ENCODE measurements at places on chromosomes 11 and 22.
A peak's percentile ranks its signal among the peaks of the same experiment; 100 is the strongest.

GRCh38 chr22:17245341-17245740, 26.1 kb upstream of the ADA2 start:
- DNase-seq: no peak

- no peak for DNase-seq
Observed at GRCh38 chr11:129574431-129574830, 198.8 kb downstream of the BARX2 start.

GRCh38 chr11:83441171-83441570, 155.0 kb upstream of the CCDC90B start:
- DNase-seq: no peak

GRCh38 chr22:38870312-38870741, 1.7 kb downstream of the CBX6 start:
- peak; percentile 73 for DNase-seq

GRCh38 chr22:35575116-35575748, 34.6 kb downstream of the RASD2 start:
- DNase-seq: no peak

DNA sequence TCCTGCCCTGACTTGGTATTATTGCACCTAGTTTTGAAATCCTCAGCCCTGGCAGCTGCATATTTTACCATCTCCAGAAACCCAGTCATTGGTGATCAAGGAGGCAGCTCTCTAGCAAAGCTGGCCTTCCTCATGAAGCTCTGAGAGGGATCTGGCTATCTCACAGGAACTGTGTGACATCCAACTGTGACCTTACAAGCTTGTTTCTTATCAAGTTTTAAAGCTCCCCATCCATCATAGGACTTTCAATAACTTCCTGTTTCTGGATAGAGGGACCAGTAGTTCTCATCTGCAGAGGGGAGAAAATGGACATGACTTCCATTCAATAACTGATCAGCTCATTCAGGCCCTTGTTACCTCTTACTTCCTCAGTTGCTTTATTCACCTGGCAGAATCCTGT, 18.2 kb downstream of the CALCA start:
- DNase-seq: no peak

DNA sequence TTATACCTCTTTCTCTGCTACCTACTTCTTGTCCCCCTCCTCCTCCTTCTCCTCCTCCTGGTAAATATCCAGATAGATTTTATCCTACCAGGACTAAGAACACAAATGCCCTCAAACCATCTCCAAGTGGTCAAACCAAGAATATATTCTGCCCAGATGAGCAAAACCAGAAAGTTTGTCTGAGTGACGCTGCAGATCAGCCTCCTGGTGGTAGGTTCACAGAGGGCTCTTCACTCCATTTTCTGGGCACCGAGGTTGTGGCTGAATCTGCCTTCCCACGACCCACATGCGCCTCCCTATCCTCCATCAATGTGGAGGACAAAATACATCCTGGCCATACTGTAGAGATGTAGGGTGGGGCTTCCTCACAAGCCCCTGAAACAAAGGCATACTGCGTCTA, 543.6 kb downstream of the MN1 start:
- DNase-seq: no peak

DNA sequence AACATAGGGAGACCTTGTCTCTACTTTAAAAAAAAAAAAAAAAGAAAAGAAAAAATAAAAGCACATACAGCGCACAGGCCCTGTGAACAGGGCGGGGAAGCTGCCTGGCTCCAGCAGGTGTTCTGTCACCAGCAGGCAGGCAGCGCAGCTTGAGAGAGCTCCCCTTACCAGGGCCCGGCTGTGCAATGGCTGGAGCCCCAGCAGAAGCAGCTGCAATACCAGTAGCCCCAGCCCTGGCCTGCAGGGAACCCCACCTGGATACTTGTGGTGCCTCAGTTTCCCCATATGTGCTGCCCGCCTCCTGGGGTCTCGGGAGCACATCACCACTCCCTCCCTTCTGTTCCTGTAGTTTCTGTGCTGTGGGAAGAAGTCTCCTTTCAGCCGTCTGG, 12.3 kb downstream of the TSPAN32 start:
- no peak for DNase-seq

DNA sequence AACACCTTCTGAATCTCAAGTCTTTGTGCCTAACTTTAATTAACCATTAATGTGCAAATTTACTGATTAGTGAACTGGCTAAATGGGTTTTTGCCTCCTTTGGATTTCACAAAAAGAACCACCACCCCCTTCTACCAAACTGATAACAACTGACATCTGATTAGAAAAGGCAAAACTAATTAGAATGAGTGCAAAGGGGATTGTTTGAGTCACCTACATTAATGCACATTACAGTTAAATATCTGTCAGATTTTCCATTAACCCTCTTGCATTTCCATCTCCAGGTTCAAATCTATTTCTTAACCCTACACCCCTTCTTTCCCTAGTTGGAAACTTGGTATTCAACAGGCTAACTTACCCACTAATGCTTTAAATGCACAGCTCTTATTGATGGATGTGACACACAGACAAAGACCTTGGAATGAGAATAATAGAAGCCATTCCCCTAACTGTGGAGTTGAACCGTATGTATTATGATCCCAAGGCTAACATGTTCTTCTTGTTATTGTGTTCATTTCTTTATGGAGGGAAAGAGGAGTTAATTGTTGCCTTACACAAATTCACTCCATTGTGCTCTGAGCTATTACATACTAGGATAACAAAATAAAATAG, 161.5 kb upstream of the MTMR2 start:
- DNase-seq: no peak

- DNase-seq: no peak
Observed at GRCh38 chr11:120331301-120331996, 4.8 kb upstream of the ARHGEF12 start.

DNA sequence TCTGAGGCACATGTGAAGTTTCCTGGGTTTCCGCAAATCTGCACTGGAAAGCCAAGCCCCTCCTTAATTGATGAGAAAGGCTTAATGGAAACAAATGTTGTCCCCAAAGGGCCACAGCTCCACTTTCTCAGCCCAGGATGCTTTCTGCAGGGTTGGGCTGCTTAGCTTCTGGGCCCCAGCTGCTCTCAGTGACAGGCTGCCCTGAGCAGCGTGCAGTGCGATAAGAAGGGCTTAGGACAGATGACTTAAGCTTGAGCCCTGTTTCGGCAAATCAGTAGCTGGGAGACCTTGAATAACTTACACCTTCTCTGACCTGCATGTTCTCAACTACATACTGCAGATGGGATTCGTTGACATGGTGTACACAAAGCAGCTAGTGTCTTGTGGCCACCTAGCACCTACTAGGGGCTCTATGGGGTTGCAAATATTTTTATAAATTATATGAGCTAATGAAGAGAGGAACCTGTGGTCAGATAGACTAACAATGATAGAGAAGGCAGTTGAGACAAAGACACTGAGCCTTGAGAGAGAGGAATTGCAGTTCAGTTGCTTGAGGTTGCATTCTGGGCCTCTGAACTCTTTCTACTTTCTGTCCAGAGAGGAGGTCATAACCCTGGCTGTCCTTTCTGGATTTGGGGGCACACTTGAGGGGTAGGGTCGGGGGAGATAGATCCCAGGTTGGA, 11.5 kb downstream of the STX3 start:
- DNase-seq: no peak

All from central memory CD4-positive, alpha-beta T cell (primary cell).